Femur (tissue), 1 donor: ENCODE measurements at places on chromosomes 5 and 9.

GRCh38 chr5:157312492-157312891, 46.6 kb downstream of the CYFIP2 start:
- peak; percentile 38 for DNase-seq

DNA sequence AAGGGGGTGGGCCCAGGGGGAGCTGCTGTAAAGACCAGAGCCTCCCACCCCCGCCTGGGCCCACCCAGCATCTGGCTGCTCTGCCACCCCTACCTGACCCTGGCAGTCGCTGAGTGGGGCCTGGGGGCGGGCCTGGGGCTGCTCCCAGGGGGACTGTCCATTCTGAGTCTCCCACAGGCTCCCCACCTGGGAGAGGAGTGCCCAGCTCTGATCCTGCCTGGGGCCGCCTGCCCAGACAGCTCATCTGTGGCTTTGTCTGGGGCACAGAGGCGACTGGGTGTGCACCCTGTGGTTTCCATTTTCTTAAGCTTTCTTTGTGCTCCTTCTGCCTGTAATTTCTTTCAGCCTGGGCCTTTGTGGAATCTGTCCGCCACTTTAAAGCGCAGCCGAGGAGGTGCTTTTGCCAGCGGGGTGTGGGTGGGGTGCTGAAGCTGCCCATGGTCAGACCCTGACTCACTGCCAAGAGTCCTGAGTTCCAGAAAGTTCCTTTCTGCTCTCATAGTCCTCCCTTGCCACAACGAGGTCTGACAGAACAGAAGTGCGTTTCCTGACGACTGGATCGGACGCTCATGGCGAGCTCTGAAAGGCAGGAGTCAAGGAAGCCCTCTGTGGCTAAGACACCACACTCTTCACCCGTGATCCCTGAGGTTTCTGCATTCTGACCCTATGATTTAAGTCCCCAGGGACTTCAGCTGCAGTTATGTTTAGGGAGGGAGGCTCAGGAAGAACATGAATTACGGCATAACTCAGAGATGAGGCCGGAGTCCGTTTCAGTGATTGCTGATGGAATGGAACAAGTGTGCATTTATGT, 225.0 kb downstream of the FANCC start:
- peak; percentile 78 for DNase-seq

DNA sequence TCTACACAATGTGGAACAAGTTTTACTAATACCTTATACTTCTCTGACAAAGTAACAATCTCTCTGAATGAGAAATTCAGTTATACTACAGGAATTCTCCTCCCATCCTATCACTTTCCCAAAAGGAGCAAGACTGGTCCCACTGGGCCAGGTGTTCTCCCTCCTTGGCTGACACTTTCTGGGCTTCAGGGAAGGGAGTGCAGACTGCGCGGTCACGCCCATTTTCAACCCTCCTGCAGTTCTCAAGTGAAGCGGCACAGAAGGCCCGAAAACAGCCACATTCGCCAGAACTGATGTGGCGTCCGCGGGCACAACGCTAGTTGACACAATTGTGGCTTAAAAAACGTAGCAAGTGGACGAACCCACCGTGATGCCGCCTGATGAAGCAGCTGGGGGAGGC, 603 bp downstream of the SAXO1 start:
- DNase-seq, result no peak

DNA sequence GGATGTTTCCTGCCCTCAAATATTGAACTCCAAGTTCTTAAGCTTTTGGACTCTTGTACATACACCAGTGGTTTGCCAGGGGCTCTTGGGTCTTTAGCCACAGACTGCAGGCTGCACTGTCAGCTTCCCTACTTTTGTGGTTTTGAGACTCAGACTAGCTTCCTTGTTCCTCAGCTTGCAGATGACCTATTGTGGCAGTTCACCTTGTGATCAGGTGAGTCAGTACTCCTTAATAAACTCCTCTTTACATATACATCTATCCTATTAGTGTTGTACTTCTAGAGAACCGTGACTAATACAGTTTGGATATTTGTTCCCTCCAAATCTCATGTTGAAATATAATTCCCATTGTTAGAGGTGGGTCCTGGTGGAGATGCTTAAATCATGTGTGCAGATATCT, 681.9 kb upstream of the ARRDC3 start:
- DNase-seq, result no peak

- DNase-seq, result no peak
Observed at GRCh38 chr5:622359-622758, 10.2 kb downstream of the CEP72 start.

- no peak for DNase-seq
Observed at GRCh38 chr9:91694081-91694870, 255.8 kb downstream of the ROR2 start.

DNA sequence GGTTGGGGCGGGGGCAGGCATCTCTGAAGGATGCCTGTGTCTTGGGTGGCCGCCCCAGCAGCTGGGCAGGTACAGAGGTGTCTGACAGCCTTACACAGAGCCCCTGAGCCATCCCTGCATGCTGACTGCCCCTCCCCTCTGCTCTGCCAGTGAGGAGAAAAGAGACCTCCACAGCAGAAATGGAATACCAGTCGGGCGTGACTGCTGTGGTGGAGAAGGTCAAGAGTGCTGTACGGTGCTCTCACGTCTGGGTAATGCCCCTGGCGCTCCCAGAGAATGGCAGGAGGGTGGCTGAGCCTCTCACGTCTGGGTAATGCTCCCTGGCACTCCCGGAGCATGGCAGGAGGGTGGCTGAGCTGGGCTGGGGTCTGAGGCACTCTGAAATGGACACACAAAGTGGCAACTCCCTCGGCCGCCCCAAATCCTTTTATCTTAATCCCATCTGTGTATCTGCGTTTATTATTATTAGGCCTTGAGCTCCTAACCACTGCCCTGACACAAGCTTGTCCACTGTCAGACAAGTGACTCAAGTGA, 2.5 kb upstream of the RABL6 start:
- no peak for DNase-seq

DNA sequence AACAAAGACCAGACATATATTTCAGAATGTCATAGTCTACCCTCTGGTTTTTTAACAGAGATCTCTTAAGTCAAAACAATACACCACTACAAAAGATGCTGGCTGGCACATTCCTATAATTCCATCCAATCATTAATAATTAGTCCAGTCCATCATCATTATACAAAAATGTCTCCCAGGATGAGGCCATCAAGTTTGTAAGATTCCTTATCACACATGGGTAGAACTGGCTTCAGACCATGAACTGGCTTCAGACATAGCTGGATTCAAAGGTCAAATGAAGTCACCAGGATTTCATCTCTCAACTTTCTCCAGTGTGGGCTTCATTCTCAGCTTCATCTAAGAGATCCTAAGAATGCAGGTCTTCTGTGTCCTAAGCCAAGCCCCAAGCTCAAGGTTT, 147.1 kb downstream of the ENC1 start:
- DNase-seq, result no peak

DNA sequence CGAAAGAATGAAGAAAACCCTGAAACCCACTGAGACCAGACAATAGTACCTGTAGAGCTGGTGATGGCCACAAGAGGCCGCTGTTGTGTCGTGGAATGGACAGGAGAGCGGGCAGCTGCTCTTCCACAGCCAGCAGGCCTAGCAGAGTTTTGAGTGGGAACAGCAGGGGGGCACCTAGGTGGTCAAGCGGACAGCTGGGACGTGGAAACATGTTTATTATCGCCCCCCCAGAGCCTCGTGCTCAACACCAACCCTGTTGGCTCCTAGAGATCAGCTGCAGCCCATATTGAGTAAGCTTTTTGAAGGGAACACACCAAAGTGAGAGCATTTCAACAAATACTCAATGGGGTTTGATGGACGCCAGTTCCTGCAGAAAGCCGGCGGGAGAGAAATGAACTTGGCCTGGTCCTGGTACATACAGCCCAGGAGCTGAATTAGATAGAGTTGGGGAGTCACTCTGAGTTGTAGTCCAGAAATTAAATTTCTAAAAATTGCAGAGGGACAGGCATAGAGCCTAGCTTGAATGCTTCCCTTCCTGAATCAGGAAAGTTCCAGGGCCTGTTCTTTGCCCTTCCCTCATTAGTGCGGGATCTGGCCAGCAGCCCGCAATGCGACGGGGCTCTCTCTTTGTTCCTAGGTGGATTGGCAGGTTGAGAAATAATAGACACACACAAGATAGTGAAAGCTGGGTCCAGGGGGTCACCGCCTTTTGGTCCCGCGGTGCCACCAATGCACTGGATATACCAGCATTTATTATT, 33.8 kb downstream of the MFAP3 start:
- peak; percentile 86 for DNase-seq

DNA sequence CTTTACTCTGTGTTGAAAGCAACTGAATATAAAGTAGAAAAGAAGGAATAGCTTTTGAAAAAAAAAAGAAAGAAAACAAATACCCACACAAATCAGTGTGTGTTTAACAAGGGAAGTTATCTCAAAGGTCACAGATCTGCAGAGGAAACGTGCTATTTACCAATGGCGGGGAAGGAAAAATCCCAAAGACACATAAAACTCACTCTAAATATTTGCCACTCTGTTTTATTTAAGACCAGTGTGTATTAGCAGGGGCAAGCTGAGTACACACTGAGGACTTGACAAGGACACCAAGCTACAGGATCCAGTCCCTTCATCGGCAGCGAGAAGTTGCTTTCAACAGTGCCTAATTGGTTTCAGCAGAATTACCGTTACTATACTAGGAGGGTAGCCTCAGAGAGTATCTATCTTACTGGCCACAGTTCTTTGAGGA, 252.5 kb downstream of the DEPDC1B start:
- no peak for DNase-seq

GRCh38 chr9:119736491-119737454, 367.5 kb upstream of the BRINP1 start:
- no peak for DNase-seq

- DNase-seq, result no peak
Observed at GRCh38 chr5:41787265-41787664, 83.0 kb downstream of the OXCT1 start.

GRCh38 chr5:172903790-172904189, 55.4 kb upstream of the RPL26L1 start:
- DNase-seq, result no peak

GRCh38 chr9:7370988-7371387, 428.6 kb downstream of the DMAC1 start:
- peak; percentile 71 for DNase-seq

- no peak for DNase-seq
Observed at GRCh38 chr9:74205056-74205455, 292.1 kb upstream of the RORB start.

DNA sequence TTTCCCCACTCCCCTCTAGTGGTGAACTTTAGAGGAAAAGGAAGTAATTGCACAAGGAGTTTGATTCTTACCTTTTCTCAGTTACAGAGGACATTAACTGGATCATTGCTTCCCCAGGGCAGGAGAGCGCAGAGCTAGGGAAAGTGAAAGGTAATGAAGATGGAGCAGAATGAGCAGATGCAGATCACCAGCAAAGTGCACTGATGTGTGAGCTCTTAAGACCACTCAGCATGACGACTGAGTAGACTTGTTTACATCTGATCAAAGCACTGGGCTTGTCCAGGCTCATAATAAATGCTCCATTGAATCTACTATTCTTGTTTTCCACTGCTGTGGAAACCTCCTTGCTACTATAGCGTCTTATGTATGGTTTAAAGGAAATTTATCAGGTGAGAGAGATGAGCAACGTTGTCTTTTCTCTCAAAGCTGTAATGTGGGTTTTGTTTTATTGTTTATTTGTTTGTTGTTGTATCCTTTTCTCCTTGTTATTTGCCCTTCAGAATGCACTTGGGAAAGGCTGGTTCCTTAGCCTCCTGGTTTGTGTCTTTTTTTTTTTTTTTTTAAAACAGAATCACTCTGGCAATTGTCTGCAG, 25.3 kb downstream of the SLC22A5 start:
- no peak for DNase-seq

DNA sequence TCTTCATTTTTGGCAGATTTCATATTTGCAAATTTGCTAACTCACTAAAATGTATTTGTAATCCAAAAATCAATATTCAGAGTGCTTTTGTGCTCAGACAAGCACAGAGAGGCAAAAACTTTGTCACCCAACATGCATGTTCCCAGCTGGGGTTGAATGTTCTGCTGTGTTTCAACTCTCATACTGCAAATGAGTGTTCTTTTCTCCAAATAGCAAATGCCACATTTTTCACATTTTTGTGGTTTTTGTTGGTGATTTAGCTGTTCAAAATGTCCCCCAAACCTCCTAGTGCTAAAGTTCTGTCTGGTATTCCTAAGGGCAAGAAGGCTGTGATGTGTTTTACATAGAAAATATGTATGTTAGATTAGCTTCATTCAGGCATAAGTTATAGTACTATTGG, 87.3 kb upstream of the PCSK5 start:
- DNase-seq, result no peak

GRCh38 chr5:171549274-171549673, 129.8 kb downstream of the FGF18 start:
- DNase-seq, result peak; percentile 75

GRCh38 chr5:163633926-163634460, 128.6 kb downstream of the MAT2B start:
- no peak for DNase-seq

DNA sequence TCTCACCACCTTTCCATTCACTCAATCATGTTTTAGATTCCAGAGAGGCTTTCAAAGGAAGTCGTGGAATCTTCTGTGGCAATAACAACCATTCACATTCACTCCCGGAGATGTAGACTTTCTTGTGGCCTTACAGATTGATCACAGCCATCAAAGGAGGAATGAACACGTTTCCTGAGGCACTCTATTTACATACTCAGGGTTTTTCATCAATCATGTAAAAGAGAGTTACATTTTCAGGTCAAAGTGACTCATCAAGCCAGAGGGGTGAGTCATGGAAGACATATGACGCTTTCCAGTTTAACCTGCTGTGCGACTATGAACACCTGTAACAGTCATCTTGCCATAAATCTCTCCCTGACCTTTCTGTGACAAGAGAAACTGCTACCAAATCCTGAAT, 39.3 kb upstream of the RAD23B start:
- DNase-seq, result no peak

GRCh38 chr5:54643685-54644106, 126.1 kb downstream of the SNX18 start:
- no peak for DNase-seq

- DNase-seq, result peak; percentile 79
Observed at GRCh38 chr5:32232441-32233219, 58.5 kb upstream of the GOLPH3 start.

DNA sequence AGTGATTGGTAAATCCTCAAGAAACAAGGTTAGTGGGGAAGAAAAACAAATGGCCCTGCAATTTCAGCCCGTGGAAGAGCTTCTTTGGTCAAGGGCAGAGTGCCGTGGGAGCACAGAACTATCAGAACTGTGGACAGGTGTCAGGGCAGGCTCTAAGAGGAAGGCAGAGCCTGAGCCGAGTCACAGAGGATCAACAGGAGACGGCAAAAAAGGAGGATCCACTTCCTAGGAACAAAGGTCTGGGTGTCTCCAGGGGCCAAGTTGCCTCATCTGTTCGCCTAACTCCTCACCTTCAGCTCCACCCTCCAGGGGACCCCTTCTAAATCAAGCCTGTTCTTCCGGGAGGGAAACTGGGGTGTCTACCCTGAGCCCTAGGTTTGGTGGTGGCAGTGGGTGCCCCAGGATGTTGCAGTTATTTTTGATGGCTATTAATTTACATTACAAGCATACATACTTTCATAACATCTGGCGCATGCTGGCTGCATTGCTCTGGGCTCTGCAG, 88.0 kb downstream of the FEM1C start:
- DNase-seq, result no peak
